ENCODE measurements at places on chromosomes 13 and 19.
A peak's percentile ranks its signal among the peaks of the same experiment; 100 is the strongest.

DNA sequence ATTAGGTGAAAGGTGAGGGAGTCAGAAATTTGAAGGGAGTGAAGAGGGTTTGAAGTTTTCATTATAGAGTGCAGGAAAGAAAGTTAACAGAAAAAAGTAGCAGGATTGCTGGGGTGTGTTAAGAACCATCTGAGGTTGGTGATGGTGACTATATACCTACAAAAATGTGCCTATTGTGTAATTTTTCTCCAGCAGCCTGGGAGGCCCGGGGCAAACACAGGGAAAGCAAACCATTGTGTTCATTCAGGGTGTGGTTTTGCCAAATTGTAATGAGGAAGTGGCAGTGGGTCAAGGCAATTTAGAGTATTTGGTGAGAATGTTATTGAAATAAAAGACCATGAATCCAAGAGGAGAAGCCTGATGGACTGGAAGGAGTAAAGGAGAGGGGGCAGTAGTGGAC lies 8.2 kb upstream of the SUCLA2 start:
- no peak for DNase-seq

DNA sequence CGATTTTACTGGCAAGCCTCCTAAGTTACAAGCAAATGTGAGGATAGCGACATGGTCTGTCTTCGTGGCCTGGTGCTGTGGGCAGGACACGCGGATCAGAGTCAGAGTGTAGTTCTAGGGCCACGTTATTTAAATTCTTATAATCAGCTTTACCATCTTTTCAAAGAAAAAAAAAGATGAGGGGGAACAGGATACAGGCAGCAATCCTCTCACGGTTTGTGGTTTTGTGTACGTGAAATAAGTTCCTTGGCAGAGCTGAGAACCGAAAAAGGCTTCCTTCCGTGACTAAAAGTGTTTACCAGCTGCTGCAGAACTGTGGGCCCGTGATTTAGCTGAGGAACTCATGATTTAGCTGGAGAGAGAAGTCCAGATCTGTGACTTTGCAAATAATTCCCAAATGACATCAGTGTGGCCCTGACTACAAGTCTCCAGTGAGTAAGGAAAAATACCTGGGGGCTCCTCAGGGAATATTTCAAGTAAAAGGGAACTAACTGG lies 27.2 kb downstream of the RCBTB2 start:
- no peak for DNase-seq

DNA sequence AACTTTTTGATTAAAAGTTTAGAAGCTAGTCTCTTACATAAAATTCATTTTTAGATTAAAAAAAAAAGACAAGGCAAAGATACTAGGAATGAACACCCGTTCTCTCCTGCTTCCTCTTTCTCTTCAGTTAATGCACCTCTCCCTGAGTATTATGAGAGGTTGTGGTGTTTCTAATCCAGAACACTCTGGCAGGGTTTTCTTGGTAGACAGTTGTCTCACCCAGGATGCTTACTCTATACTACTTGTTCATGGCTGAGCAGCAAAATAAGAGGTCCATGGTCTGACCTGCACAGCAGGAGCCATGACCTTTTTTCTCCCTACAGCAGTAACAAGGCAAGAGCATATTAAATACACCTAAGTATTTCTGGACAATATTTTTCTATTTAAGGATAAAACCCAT lies 62.0 kb downstream of the MICU2 start:
- DNase-seq, result no peak

DNA sequence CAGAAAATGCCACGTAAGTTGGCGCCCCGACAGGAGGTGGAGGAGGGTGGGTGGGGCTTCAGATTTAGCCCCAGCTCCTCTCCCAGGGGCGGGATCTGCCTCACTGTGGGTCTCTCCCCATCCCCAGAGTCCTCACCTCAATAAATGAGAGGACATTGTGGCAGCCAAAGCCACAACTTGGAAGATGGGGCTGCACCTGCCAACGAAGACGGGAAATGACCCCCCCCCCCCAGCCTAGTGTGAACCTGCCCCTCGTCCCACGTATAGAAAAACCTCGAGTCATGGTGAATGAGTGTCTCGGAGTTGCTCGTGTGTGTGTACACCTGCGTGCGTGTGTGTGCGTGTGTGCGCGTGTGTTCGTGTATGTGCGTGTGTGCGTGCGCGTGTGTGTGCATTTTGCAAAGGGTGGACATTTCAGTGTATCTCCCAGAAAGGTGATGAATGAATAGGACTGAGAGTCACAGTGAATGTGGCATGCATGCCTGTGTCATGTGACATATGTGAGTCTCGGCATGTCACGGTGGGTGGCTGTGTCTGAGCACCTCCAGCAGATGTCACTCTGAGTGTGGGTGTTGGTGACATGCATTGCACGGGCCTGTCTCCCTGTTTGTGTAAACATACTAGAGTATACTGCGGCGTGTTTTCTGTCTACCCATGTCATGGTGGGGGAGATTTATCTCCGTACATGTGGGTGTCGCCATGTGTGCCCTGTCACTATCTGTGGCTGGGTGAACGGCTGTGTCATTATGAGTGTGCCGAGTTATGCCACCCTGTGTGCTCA lies 1.5 kb upstream of the TRAPPC5 start:
- DNase-seq, result peak; percentile 55

- no peak for DNase-seq
Observed at GRCh38 chr13:60604058-60604457, 207.0 kb downstream of the TDRD3 start.

- DNase-seq, result no peak
Observed at GRCh38 chr13:111469450-111469849, 149.0 kb downstream of the TEX29 start.

- no peak for DNase-seq
Observed at GRCh38 chr19:1058112-1058511, 8.9 kb upstream of the ARHGAP45 start.

- no peak for DNase-seq
Observed at GRCh38 chr13:23963184-23963931, 66.1 kb upstream of the C1QTNF9B start.

DNA sequence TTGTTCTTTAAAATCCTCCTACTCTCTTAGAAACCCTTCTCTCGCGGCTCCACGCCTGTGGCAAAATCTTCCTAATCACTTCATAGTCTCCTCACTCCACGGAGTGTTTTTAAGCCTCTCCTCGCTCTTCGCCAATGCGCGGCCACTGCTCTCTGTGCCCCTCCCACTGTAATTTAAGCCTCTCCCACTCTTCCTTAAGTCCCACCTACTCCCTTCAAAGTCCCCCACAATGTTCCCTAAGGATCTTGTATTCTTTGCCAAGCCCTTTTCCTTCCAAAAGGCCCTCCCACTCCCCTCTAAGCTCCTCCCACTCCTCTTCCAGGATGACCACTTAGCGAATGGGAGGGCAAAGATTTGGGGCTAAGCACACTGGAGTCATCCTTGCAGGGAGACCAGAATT lies 1.3 kb downstream of the FIZ1 start:
- no peak for DNase-seq

DNA sequence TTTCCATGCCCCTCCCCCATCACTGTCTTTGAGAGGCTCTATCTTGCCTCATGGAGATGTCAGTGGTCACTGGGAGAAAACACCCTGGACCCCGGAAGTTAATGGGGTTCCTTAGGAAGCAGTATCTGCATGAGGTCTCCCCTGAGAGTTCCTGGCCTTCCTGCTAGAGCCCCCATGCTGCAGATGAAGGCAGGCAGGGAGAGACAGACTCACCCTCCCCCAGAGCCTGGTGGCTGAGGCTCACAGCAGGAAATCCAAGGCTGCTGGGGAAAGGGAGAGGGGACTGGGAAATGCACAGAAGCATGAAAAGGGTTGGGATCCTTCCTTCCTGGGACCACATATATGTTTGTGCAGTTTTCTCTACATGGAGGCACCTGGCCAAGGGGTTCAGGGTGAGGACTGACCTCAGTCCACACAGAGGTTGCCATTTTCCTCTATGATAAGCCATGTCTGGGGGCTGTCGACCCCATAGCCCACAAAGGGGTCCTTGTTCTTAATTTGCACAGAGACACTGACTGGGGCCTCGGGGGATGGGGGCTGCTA lies 95.4 kb downstream of the RNASEH2B start:
- DNase-seq, result no peak

DNA sequence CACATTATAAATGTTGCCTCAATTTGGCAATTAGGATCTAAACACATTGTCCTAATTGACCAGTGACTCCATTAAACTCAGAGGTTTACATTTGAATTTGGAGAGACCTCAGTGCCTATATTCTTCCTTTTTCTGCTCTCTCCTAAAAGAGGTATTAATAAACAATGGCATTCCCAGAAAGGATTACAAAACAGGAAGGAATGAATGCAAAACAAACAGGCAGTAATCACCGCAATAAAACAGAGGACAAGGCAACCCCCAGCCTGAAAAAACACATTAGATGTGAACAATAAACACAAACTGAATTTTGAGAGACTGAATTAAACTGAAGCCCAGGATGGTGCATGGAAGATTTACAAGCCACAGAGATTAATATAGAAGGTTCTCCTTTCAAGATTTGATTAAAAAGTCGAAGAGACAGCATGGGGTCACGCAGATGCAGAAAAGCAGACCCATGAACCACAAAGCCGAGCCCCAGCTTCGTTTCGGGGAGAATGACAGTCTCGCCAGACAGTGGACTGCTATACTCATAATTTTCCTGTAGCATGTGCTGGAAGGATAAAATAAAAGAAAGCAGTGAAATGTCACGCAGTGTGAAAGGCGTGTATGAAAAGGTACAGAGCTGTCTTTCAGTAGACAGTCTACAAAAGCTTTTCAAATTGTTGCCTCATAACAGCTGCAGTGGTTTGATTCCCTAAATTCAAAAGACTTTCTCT lies 503.0 kb downstream of the LIG4 start:
- no peak for DNase-seq

- DNase-seq, result no peak
Observed at GRCh38 chr19:5059213-5059574, 90.3 kb downstream of the KDM4B start.

- DNase-seq, result no peak
Observed at GRCh38 chr13:90591260-90591926, 756.1 kb upstream of the MIR17HG start.

GRCh38 chr19:55447421-55448174 lies 4.5 kb upstream of the SHISA7 start:
- DNase-seq, result no peak

DNA sequence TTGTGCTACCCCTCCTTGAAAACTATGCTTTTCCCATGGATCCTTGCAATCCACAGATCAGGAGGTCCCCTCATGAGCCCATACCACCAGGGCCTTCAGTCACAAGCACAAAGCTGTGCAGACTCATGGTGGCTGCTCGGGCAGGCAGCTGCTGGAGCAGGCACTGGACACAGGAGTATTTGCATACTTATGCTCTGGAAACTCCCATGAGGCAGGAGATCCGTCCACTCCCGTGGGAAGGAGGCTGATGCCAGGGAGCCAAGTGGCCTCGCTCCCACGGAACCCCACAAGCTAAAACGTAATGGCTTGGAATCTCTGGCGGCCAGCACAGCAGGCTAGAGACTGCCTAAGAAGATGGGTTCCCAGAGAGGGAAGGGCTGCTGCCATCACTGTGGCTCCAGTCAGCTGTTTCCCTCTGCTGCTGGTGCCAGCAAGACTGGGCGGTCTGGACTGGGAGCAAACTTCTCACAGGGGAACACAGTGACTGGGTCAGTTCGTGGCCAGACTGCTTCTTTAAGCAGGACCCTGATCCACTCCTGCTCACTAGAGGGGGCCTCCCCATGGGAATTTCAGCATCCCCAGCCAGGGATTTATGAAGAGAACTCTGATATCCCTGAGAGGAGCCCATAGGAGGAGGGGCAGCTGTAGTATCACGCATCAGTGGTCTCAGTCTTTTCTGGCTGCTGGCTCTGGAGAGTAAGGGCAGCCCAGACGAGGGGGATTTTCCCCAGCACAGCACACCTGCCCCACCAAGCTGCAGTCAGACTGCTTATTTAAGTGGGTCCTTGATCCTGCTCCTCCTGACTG lies 370.3 kb upstream of the ATXN8OS start:
- no peak for DNase-seq

GRCh38 chr13:28539625-28540286 lies 44.8 kb upstream of the FLT1 start:
- no peak for DNase-seq

- no peak for DNase-seq
Observed at GRCh38 chr19:5290336-5291262, 50.0 kb downstream of the PTPRS start.

- DNase-seq, result peak; percentile 62
Observed at GRCh38 chr19:56507446-56508289, at the start of gene ZNF471. Gene ZNF471, plus strand, starts transcription at chr19:56507855. Its CDS starts 3,717 bp downstream, at chr19:56511572.

GRCh38 chr19:1401138-1401888 lies at the start of gene GAMT:
Gene GAMT, minus strand, starts transcription at chr19:1401542. Its CDS starts 66 bp downstream, at chr19:1401476.
- DNase-seq, result no peak

- DNase-seq, result no peak
Observed at GRCh38 chr19:47229676-47230053, 1.3 kb downstream of the BBC3 start.

GRCh38 chr19:51144482-51145045 lies 2.5 kb downstream of the SIGLEC7 start:
- no peak for DNase-seq

GRCh38 chr19:8194528-8195267 lies 14.5 kb upstream of the CERS4 start:
- DNase-seq, result no peak

GRCh38 chr13:110636053-110636475 lies 20.7 kb downstream of the NAXD start:
- DNase-seq, result no peak

DNA sequence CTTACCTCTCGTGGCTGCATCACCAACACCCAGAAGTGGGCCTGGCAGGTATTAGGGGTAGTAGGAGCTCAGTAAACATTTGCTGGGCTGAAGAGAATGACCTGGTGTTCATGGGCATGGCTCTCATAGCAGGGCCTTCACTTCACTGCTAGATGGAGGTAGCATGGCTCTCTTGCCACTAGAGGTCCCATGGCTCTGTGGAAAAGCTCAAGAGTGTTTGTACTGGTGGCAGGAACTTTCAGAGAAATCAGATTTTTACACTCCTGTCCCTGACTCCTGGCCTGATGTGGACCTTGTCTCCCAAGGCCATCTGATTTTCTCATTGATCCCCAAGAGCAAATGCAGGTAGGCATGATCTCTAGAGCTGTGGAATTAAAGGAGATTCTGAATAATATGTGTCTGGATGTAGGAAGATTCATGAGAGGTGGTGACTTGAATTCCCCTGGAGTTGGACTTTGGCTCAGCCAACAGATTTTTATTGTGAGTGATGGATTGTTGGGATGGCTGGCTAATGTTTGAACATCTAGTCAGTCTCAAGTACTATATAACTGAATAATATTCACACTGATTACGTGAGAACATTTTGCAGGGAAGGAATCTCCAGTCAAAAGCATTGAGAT lies 5.7 kb downstream of the ZNF574 start:
- DNase-seq, result no peak

GRCh38 chr19:22260499-22260898 lies 25.7 kb upstream of the ZNF729 start:
- no peak for DNase-seq

DNA sequence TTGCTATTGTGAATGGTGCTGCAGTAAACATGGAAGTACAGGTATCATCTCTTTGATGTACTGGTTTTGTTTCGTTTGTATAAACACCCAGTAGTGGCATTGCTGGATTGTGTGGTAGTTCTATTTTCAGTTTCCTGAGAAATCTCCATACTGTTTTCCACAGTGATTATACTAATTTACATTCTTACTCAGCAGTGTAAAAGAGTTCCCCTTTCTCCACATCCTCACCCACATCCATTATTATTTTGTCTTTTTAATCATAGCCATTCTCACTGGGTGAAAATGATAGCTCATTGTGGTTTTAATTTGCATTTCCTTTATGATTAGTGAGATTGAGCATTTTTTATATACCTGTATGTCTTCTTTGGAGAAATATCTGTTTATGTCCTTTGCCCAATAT lies 62.3 kb upstream of the PARP4 start:
- DNase-seq, result no peak

- DNase-seq, result peak; percentile 22
Observed at GRCh38 chr13:42970824-42971690, 21.0 kb downstream of the EPSTI1 start.
